AG08396 (cell line): ENCODE measurements at places on chromosomes 1 and 21.
A peak's percentile ranks its signal among the peaks of the same experiment; 100 is the strongest.

DNA sequence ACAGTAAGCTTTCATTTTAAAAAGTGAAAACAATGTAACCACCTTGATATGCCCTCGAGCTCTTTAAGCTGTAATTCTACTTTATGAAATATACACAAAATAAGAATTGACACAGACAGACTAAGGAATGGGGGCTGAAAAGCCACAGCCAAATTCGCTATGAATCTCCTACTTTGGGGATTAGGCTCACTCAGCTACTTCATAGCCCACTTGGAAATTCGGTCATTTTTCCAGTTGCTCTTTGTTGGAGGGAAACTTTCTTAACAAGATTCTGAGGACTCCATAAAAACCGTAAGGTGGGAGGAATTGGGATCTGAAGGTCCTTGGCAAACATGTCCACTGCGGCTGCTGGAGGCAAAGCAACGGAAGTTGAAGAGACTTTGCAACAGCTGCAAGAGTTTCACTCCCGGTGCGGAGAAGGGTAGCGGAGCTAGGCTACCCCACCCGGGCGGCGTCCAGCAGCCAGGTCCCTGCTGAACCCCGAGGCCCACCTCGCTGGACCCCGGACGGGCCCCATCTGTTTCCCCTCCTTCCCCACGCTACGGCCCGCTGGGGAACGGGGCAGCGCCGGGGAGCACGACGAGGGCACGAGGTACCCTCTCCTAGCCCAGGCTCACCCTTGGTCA, 634 bp downstream of the MYCBP start:
- peak; percentile 36 for DNase-seq

DNA sequence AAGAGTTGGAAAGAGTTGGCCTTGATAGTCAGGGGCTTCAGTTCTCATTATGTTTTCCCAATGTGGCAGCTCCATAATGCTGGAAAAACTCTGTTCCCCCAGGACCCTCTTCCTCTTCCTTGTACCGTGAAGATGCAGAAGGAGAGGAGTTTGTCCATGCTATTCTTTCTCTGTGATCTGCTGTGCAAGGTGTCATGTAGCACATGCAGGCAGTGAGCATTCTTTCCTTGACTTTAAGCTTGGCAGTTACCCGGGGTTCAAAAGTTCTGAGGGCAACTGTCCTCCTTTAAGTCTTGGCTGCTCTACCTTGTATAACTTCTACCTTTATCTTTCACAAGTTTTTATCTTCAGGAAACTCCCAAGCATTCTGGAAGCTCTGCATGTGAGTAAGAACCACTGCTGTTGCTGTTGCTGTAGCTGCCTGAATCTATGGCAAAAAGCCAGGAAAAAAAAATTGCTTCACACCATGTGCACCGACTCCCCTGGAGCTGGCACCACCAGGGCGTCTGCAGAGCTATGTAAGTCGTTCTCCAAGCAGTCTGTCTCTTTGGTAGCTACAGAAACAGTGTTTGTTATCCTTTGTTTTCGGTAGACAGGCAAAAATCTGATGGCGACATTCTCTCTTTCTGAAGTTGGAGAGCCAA, 42.7 kb upstream of the SLC16A1 start:
- DNase-seq = peak; percentile 62

DNA sequence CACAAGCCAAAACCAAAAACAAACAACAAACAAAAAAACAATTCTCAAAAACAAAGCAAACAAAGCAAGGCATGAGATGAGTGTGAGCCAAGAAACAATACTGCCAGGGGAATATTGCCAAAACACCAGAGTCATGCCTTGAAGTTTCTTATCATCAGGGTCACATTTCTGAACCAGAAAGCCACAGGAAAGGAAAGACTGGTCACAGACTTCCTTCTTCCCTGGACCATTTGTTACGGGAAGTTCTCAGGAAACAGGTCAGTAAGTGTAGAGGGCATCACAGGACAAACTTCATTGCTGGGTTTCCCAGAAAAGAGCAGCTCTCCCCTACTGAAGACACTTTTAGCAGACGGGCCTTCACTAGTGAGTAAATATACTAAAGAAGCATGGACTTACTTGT, 191.2 kb downstream of the GABPA start:
- DNase-seq = no peak

DNA sequence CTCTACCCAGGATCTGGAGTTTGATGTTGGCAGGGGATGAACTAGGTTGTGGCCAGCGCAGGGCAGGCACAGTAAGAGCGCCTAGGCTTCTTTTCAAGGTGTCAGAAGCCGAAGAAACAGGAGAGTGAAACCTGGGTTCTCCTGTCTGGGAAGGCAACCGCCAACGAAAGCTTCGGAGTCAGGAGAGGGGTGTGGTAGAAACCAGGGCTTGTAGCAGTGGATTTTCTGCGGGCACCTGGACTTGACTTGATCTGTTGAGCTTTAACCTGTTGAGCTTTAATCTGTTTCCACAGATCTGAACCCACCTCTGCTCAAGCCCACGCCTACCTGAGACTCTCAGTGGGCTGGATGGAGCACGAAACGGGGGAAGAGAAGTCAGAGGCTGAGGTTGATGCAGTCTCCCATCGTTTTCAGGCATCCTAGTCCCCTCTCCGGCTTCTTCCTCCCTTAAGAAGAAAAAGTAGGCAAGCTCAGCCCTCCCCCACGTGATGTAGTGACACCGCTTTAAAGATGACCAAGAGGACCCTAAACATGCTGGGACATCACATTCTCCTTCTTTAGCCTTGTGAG, 9.3 kb downstream of the HLX start:
- DNase-seq = no peak

DNA sequence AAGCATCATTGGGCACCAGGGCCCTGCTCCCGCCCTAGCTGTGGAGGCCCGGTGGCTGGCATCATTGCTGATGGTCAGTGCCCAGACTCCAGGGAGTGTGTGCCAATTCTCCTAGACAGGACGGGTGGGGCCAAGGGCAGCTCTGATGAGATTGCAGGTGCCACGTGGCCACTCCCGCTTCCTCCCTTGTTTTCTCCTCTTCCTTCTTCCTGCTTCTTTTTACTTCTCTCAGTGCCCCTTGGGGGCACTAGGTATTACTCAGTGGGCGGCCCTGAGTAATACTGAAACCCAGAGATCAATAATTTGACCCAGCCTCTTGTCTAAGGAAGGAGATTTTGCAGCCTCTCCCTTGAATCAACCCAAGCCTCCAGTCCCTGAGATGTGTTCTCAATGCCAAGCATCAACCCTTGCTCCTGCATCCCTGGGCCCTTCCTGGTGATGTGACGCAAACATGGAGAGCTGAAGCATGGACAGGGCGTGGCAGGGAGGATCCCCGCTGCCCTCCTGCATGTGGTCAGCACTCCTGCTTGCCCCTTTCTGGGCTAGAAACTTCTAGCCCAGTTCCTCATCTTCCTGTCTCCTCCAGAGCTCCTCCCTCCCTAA, 32.4 kb downstream of the CDK18 start:
- no peak for DNase-seq

DNA sequence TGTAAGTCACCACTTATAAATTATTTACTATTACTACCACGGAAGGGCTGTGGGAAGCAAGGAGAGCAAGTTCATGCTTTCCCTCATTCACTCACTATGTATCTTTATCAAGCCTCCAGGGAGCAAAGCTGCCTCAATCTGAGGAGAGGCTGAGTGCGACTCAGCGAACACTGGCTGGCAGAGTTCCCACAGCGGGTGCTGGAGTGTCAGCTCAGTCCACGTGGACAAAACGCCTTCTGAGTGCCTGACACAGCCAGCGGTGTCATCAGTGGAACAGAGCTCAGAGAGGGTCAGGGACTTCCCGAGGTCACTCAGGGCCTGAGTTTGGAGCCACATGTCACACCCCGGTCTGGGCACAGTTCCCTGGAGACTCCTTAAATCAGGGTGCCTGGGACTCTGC, 16.9 kb downstream of the MATN1 start:
- peak; percentile 47 for DNase-seq

GRCh38 chr1:238029126-238029525, 138.4 kb upstream of the ZP4 start:
- DNase-seq = no peak

- DNase-seq = peak; percentile 92
Measured at GRCh38 chr1:6246497-6247467, 2.8 kb downstream of the HES3 start.
